ENCODE measurements at places on chromosomes 16 and 17.

- DNase-seq, result no peak
Measured at GRCh38 chr17:32525122-32525521, 38.3 kb downstream of the CDK5R1 start.

GRCh38 chr17:43814026-43814425 lies 18.9 kb downstream of the MPP3 start:
- no peak for DNase-seq

DNA sequence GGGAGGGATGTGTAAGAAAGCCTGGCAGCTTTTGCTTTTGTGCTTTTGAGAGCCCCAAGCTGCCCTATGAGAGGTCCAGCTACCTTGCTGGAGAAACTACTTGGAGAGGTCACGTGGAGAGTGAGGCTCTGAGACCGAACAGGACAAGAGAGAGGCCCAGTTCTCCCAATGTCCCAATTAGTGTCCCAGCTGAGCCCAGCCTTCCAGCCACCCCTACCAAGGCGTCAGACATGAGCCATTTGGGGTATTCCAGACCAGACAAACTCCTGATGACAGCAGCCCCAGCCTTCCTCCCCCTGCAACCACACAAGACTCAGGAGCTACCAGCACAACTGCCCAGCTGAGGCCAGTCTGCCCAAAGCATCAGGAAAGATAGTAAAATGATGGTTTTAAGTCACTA lies 35.0 kb downstream of the NKD1 start:
- no peak for DNase-seq

GRCh38 chr17:27651411-27652345 lies 20.7 kb downstream of the LGALS9 start:
- no peak for DNase-seq

Data from NCI-H1105 (cell line).